ENCODE measurements at places on chromosomes 4 and X.

- no peak for DNase-seq
Observed at GRCh38 chrX:3403748-3404147, 57.3 kb upstream of the MXRA5 start.

- DNase-seq: no peak
Observed at GRCh38 chr4:88753658-88754571, 56.3 kb upstream of the NAP1L5 start.

DNA sequence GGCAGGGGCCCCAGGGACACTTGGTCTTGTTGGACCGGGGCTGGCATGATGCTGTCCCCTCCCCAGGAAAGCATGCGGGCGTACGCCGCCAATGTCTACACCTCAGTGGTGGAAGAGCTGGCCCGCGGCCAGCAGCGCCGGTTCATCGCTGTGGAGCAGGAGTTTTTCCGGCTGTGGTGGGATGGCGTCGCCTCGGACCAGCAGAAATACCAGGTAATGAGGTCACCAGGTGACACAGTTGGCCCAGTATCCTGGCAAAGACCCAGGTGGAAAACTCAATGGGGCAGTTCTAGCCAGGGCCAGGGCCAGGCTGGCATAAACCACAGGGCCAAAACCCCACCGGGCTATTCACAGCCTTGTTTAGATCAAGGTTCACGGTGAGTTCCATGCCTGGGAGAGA lies 1.5 kb downstream of the MAN2B2 start:
- DNase-seq: no peak

DNA sequence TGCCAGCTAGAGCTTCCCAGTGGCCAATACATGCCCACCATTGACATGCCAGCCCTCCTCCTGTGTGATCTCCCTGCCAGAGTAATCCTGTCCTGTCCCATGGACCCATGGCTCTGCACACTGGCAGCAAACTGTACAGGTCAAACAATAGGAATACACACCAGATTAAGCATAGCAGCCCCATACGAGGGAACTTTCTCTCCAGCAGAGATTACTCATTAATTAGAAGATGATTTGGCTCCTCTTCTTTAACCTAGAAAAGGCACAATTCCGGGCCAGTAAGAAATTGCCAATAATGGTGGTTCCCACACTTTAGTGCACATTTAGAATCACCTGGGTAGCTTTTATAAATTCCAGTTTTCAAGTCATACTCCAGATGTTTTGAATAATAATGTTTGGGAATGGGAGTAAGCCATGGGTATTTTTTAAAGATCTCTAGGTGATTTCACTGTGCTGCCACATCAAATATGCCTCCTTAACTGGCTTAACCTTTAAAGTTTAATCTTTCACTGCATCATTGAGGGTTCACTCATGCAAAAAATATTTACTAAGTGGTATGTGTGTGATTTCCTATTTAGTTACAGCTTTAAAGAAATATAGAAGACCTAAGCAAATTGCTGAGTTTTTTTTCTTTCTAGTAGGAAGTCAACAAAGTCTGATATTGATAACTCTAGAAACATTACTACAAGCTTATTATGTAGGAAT lies 277.6 kb upstream of the NWD2 start:
- DNase-seq: no peak

DNA sequence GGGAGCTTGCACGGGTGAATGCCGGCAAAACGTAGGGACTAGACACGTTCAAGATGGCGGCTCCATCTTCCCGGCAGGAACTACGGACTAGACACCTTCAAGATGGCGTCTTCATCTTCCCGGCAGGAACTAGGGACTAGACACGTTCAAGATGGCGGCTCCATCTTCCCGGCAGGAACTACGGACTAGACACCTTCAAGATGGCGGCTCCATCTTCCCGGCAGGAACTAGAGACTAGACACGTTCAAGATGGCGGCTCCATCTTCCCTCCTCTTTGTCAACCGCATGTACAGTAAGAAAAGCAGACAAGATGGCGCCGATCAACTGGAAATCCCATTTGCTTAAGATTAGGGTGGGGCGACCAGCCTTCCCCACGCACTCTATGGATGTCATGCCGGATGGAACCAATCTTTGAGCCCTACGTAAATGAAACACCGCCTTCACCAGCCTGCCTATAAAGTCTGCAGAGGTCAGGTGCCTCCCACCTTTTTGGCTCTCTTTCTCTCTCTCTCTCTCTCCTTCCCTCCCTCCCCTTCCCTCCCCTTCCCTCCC lies 222.4 kb downstream of the CRLF2 start:
- no peak for DNase-seq

- no peak for DNase-seq
Observed at GRCh38 chr4:65508168-65508567, 162.1 kb downstream of the EPHA5 start.

DNA sequence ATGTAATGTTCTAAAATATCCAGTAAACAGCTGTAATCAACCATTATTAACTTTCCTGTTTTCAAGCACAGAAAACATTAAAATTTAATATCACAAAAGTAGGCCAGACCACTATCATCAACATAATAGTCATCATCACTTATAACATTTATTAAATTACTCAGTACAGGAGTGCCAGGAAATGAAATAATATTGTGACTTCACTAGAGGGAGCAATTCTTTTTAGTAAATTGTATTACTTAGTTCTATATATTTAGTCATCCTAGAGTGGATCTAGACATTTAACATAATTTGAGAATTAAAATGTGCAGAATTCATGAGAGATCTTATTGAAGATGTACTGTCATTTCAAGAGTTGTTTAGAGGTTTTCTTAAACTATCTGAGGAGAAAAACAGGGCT lies 33.6 kb downstream of the PITX2 start:
- DNase-seq: no peak

GRCh38 chr4:85967872-85968271 lies 392.0 kb downstream of the MAPK10 start:
- no peak for DNase-seq
